ENCODE measurements at places on chromosomes 5 and 9. TPM values are rescaled to one million over a fixed set of nuclear protein-coding genes. Genes with fewer than 3 reads are reported as not detected.

The UBAC1 gene
- total RNA-seq = 59.3 TPM

The MARCHF6 gene
- 109 TPM for total RNA-seq

The SIT1 gene
- 8.2 TPM for total RNA-seq

The LIFR gene
- total RNA-seq = 18.9 TPM

The IRX1 gene
- 5.1 TPM for total RNA-seq

The PCDHAC2 gene
- total RNA-seq = 3.7 TPM

The SH3PXD2B gene
- total RNA-seq = 72.9 TPM

The ANKRD31 gene
- 0.27 TPM for total RNA-seq

The FAM120A gene
- 52.2 TPM for total RNA-seq

The GGTA1 gene
- not detected for total RNA-seq

The ASTN2 gene
- 13.7 TPM for total RNA-seq

The CERCAM gene
- total RNA-seq = 3.1 TPM

The HMMR gene
- 70.6 TPM for total RNA-seq

- no peak for DNase-seq
- no peak overlapping the region for H3K27ac ChIP-seq
- peaks cover 9% of the 10 kb centered on the region for H3K4me1 ChIP-seq
- H3K4me3 ChIP-seq = no peak overlapping the region
- no peaks in the 10 kb centered on the region for H3K36me3 ChIP-seq
Measured at GRCh38 chr5:172175263-172175719, 12.7 kb downstream of the STK10 start.

DNA sequence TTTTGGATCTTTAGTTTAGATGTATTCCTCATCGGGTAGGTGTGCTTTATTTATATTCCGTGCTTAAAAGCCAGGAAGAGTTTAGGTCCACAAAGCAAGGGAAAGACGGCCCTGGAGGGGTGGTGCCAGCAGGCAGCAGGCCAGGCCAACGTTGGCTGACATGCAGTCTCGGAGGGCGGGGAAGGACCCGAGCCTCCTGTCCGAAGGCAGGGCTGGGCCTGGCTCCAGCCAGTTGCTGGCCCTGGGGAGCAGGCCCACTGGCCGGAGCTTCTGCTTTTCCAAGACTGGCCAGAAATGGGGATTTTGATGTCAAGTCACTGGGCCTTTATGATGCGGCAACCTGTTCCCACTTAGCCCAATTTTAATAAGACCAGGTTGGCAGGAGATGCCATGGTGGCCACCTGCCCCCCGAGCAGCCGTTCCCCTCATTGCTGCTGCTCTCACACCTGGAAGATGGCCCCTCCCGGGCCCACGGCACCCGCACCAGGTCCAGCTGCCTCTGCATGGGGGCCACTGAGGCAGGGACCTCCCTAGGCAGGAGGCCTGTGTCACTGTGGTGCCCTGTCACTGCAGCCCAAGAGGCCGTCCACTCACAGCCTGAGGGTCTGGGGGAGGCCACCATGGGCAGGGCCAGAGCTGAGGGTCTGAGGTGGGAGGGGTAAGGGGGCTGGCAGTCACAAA is 23.2 kb downstream of the LPCAT1 start:
- peaks cover 2% of the 10 kb centered on the region for H3K4me1 ChIP-seq
- no peak overlapping the region for H3K4me3 ChIP-seq
- H3K27ac ChIP-seq = 0 out of 2 replicates have a peak overlapping the region, but pooled peaks have one; percentile 34
- peaks cover 33% of the 10 kb centered on the region for H3K36me3 ChIP-seq
- H3K27me3 ChIP-seq = no peaks in the 10 kb centered on the region

- no peak for DNase-seq
- H3K4me3 ChIP-seq = no peak overlapping the region
- no peaks in the 10 kb centered on the region for H3K4me1 ChIP-seq
- H3K36me3 ChIP-seq = no peaks in the 10 kb centered on the region
Measured at GRCh38 chr5:55899344-55899743, 48.2 kb downstream of the IL31RA start.

GRCh38 chr5:135491552-135492318 is 39.6 kb upstream of the TIFAB start:
- H3K27ac ChIP-seq = no peak overlapping the region
- H3K4me1 ChIP-seq = peaks cover 4% of the 10 kb centered on the region
- H3K4me3 ChIP-seq = peak overlapping the region; percentile 37
- H3K27me3 ChIP-seq = peaks cover 78% of the 10 kb centered on the region
- H3K36me3 ChIP-seq = no peaks in the 10 kb centered on the region

GRCh38 chr5:166382031-166382430 is 1909.4 kb upstream of the WWC1 start:
- no peaks in the 10 kb centered on the region for H3K27me3 ChIP-seq
- no peaks in the 10 kb centered on the region for H3K36me3 ChIP-seq
- no peaks in the 10 kb centered on the region for H3K4me1 ChIP-seq
- no peak overlapping the region for H3K27ac ChIP-seq

DNA sequence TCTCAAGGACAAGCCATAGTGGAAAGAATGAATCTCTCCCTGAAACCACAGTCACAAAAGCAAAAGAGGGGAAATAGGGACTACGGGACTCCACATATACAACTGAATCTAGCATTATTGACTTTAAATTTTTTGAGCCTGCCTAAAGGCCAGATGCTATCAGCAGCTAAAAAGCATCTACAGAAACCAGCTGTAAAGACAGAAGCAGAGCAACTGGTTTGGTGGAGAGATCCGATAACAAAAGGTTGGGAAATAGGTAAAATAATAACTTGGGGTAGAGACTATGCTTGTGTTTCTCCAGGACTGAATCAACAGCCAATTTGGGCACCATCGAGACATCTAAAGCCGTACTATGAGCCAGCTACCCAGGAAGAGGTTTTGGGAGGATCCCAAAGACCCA is 281.2 kb downstream of the CDH18 start:
- no peak for DNase-seq
- H3K27me3 ChIP-seq = no peaks in the 10 kb centered on the region
- H3K27ac ChIP-seq = no peak overlapping the region
- no peaks in the 10 kb centered on the region for H3K36me3 ChIP-seq
- H3K4me3 ChIP-seq = no peak overlapping the region
- H3K4me1 ChIP-seq = no peaks in the 10 kb centered on the region

GRCh38 chr9:95605101-95605500 is 88.3 kb upstream of the PTCH1 start:
- no peak overlapping the region for H3K4me3 ChIP-seq
- H3K27ac ChIP-seq = no peak overlapping the region
- no peaks in the 10 kb centered on the region for H3K27me3 ChIP-seq
- no peaks in the 10 kb centered on the region for H3K36me3 ChIP-seq

- peak overlapping the region; percentile 12 for H3K4me3 ChIP-seq
- no peaks in the 10 kb centered on the region for H3K27me3 ChIP-seq
- peak; percentile 93 for DNase-seq
Measured at GRCh38 chr9:95127249-95128176, 190.0 kb downstream of the FANCC start.

GRCh38 chr9:111805830-111806241 is 11.1 kb upstream of the SHOC1 start:
- DNase-seq = no peak
- H3K4me3 ChIP-seq = no peak overlapping the region
- H3K27me3 ChIP-seq = no peaks in the 10 kb centered on the region
- no peak overlapping the region for H3K27ac ChIP-seq
- H3K4me1 ChIP-seq = no peaks in the 10 kb centered on the region

GRCh38 chr9:123568691-123569688 is 213.0 kb downstream of the CRB2 start:
- no peak overlapping the region for H3K4me3 ChIP-seq
- H3K36me3 ChIP-seq = no peaks in the 10 kb centered on the region
- no peaks in the 10 kb centered on the region for H3K27me3 ChIP-seq
- H3K27ac ChIP-seq = no peak overlapping the region
- no peak for DNase-seq

DNA sequence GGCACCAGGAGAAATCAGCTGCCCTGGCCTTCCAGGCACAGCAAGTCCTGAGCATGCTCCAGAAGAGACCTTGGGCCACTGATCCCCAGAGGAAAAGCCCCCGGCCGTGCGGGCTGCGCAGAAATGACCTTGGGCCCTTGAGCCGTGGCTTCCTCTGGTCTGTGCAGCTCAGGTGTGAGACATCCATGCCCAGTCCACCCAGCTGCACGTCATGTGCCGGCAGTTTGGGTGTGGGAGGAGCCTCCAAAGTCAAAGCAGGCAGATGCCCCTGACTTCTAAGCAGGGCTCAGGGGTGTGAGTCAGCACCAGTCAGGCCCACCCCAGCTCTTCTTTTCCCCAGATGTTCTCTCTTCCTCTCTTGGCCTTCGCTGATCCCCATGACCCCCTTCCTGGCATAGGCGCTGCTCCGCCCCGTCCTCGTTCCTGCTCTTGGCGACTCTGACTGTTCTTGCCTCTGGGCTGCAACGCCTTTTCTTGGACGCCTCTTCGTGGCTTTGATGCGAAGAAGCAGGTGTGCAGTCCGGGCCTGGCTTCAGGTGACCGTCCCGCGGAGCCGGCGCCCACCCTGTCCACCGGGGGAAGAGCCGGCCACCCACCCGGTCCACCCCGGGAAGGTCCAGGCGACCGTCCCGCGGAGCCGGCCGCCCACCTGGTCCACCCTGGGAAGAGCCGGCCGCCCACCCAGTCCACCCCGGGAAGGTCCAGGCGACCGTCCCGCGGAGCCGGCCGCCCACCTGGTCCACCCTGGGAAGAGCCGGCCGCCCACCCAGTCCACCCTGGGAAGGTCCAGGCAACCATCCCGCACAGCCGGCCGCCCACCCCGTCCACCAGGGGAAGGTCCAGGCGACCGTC is 5.9 kb upstream of the QSOX2 start:
- peaks cover 9% of the 10 kb centered on the region for H3K4me1 ChIP-seq
- H3K27me3 ChIP-seq = no peaks in the 10 kb centered on the region
- H3K4me3 ChIP-seq = no peak overlapping the region
- no peak overlapping the region for H3K27ac ChIP-seq

- H3K27me3 ChIP-seq = no peaks in the 10 kb centered on the region
- DNase-seq = no peak
- no peak overlapping the region for H3K27ac ChIP-seq
- no peak overlapping the region for H3K4me3 ChIP-seq
- H3K4me1 ChIP-seq = no peaks in the 10 kb centered on the region
Measured at GRCh38 chr5:38667499-38667776, 111.0 kb upstream of the LIFR start.

DNA sequence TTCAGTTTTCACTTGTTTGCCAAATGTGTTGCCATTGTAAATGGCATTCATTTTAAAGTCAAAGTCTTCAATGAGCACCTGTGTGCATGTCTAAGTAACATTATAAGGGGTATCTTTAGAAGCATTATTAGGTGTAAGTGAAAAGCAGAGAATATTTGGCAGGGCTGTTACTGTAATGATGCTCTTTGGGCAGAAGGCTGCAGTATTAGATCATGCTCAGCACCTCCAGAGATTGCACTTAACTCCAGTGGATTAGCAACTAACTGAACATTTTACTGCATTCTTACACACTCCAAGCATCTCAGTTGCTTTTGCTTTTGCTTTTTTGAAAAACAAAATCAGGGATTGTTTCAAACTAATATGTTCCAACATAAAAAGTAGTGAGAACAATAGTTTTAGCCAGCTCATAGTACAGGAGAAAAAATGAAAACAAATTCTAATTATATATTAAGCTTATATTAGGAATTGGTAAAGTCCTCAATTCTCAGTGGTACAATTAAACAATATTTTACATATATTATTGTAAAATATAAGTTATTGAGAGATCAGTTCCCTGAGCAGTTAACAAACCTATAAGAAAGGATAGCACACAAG is 1740.9 kb upstream of the CDH9 start:
- no peaks in the 10 kb centered on the region for H3K4me1 ChIP-seq
- DNase-seq = no peak
- no peak overlapping the region for H3K4me3 ChIP-seq
- H3K27ac ChIP-seq = no peak overlapping the region

GRCh38 chr9:70352802-70353201 is 61.7 kb downstream of the KLF9 start:
- no peaks in the 10 kb centered on the region for H3K4me1 ChIP-seq
- H3K4me3 ChIP-seq = no peak overlapping the region
- no peak for DNase-seq
- H3K27me3 ChIP-seq = no peaks in the 10 kb centered on the region
- H3K36me3 ChIP-seq = 0 out of 2 replicates have a peak, but pooled peaks cover 3% of the 10 kb centered on the region

DNA sequence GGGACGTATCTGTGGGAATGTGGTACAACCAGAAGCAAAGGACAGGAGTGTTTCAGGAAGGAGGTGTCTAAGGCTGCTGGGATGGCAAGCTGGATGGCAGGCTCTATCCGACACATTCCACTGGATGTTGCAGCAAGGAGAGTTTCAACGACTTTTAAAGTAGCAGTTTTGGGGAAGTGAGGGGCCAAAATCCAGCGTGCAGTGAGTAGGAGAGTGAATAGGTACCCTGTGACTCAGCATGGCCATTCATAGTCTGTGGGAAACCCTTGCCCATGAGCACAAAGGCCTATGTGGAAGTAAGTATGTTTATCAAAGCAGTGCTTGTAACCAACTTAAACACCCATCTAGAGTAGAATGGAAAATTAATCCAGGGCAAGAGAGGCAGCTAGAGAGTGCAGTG is 664.7 kb downstream of the ACTL7B start:
- no peak overlapping the region for H3K4me3 ChIP-seq
- H3K27ac ChIP-seq = no peak overlapping the region
- no peaks in the 10 kb centered on the region for H3K27me3 ChIP-seq
- no peak for DNase-seq
- no peaks in the 10 kb centered on the region for H3K36me3 ChIP-seq
- H3K4me1 ChIP-seq = peaks cover 2% of the 10 kb centered on the region

GRCh38 chr5:62305358-62305714 is 670 bp upstream of the KIF2A start:
- no peaks in the 10 kb centered on the region for H3K27me3 ChIP-seq
- H3K4me3 ChIP-seq = peak overlapping the region; percentile 51
- H3K36me3 ChIP-seq = no peaks in the 10 kb centered on the region
- no peaks in the 10 kb centered on the region for H3K4me1 ChIP-seq

DNA sequence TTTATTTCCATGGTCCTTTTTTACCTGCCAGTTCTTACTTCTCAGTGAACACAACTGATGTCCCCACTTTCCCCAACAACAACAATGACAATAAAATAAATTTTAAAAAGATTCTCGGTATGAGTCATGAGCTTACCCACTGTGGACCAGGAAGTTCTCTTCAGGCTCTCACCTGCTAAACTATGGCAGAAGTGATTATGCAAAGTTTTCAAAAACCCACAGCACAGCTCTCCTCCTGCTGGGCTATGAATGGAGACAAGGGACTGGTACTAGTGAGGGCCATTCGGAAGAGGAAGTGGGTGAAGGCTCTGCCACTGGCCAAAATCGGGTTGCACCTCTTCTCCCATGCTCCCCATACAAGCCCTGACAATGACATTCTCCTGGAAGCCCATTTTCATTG is 429.4 kb downstream of the PIK3R1 start:
- H3K27ac ChIP-seq = no peak overlapping the region

DNA sequence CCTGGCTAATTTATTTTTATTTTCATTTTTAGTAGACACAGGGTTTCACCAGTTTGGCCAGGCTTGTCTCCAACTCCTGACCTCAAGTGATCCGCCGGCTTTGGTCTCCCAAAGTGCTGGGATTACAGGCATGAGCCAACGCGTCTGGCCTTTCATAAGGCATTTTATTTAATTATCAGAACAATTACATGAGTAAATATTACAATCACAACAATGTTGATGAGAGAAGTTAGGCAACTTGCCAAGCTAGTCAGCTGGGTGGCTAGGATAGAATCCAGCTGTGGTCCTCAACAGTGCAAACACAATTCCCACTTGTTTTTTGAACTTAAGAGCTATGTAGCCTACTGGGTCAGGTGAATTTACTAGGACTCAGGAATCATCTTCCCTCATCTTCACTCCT is 22.0 kb downstream of the C9orf57 start:
- H3K4me1 ChIP-seq = no peaks in the 10 kb centered on the region
- H3K4me3 ChIP-seq = no peak overlapping the region
- H3K36me3 ChIP-seq = no peaks in the 10 kb centered on the region

All from H1 (cell line).